ENCODE measurements at places on chromosomes 2 and 18.

DNA sequence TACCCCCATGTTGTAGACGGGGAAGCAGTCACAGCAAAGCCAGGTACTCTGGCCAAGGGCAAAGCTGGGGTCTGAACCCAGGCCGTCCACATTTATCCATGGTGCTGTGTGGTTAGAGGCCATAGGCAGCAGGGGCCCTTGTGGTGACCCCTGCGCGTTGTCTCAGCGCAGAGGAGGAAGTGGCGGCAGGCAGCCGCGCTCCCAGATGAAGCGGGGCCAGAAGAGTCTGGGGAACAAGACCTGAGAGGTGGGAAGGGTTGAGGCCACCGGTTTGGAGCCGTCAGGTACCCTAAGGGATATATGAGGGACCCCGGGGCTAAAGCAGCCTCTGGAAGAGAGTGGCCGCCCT, 770 bp downstream of the ZNF396 start:
- no peak for DNase-seq

DNA sequence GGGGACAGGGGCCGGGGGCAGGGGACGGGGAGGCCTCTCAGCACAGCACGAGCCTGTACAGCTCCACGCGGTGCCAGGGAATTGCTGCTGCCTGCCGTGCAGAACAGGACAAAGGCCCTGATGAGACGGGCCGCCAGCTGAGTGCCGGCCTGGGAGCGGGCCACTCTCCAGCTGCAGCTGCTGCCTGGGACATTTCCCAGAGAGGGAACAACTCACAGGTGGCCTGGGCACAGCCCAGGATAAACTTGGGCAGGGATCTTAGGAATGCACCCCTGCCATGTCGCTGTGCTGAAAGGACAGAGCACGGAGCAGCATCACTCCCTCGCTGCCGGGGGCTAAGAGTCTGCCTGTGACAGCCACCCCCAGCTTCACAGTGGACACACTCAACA, 38.8 kb downstream of the CENPO start:
- no peak for DNase-seq

GRCh38 chr2:238256594-238257104, 16.8 kb upstream of the HES6 start:
- peak; percentile 53 for DNase-seq

- no peak for DNase-seq
These were observed 133.4 kb upstream of the GLI2 start for GRCh38 chr2:120602251-120602650.

DNA sequence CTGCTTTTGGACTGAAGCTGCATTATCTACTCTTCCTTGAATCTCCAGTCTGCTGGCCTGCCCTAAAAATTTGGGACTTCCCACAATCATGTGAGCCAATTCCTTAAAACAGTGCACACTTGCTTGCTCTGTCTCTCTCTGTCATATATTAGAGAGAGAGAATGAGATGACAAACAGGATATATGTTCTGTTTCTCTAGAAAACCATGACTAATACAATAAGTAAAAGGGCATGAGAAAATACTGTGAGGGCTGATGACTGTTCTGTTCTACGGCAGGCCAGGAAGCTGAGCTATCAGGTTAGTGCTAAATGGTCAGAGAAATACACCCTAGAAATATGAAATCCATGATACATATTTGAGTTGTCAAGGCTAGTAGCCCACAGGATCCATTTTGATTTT, 1896.8 kb upstream of the CELF4 start:
- DNase-seq: no peak

GRCh38 chr18:42028247-42028832, 73.3 kb downstream of the PIK3C3 start:
- peak; percentile 4 for DNase-seq

GRCh38 chr2:69437751-69438154, 518 bp upstream of the NFU1 start:
- no peak for DNase-seq

All from activated T-helper 9 cell treated with anti-CD3 and anti-CD28 coated beads, Interleukin-2, amount 50 U/mL, for 16 hours (primary cell).